ENCODE measurements at places on chromosomes 7 and 10.
A peak's percentile ranks its signal among the peaks of the same experiment; 100 is the strongest.

DNA sequence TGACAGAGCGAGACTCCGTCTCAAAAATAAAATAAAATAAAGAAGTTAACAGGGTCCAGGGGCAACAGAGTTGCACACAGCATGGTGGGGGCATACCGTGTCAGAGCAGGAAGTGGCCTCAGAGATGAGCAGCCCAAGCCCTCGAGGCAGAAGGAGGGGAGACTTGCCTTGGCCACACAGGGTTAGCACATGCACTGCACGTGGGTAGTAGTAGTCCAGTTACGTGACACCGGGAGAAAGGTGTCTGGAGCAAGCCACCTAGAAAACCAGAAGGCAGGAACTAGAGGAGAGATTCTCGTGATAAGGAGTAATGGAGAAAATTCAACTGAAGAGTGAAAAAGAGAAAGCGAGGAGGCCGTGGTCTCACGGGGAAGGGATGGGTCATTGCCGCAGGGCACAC is 9.8 kb upstream of the DENND2A start:
- no peak for ATAC-seq

DNA sequence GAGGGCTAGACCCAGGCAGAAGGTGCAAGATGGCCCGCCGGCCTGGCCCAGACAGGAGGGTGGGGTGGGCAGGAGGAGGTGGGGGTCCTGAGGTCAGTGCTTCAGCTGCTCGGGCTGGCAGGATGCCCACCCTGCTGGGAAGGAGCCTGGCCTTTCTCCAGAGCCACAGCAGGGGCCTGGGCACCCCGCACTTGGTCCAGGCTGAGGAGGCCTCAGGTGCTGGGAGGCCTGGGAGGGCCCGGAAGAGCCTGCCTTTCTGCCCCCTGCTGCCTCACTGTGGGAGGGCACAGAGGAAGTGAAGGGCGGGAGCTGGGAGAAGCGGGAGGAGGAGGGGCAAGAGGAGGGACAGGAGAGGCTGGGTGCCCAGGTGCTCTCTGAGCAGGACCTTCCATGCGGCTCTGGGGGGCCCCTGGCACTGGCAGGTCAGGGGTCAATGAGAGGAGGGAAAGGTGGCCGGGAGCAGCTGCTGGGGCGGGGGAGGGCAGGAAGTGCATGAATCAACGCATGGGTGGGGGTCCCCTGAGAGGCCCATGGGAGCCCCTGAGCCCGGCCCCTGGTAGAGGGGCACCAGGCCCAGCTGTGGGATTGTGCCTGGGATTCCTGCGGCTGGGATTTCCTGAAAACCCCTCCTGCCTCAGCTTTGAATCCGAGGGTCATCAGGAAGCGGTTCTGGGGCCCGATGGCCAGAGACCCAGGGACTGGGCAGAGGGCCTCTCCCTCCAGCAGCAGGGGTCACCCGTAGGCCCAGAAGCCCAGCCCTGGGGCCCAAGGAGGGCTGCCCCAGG is 49.9 kb downstream of the PWWP2B start:
- peak; percentile 67 for ATAC-seq

- no peak for ATAC-seq
Measured at GRCh38 chr7:100401811-100402210, 26.7 kb downstream of the ZCWPW1 start.

DNA sequence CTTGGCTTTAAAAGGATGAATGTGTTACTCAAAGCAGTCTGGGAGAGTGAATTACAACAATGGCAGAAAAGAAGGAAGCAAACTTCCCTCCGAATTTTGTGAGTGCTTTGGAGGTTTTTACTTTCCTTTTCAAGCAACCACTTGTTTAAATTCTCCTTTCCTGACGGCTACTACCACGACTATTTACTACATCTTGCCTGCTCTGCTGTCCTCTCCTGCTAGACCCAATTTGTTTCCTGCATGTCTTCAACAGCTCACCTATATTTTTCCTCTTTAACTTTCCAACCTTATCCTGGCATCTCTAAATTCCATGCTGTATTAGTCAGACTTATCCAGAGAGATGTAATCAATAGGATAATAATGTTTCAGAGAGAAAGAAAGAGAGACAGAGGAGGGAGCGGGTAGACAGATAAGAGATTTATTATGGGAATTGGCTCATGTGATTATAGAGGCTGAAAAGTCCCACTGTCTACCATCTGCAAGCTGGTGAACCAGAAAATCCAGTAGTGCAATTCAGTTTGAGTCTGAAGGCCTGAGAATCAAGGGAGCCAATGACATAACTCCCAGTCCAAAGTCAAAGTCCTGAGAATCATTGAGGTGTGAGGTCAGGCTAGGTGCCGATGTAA is 42.8 kb upstream of the SLC13A1 start:
- no peak for ATAC-seq

DNA sequence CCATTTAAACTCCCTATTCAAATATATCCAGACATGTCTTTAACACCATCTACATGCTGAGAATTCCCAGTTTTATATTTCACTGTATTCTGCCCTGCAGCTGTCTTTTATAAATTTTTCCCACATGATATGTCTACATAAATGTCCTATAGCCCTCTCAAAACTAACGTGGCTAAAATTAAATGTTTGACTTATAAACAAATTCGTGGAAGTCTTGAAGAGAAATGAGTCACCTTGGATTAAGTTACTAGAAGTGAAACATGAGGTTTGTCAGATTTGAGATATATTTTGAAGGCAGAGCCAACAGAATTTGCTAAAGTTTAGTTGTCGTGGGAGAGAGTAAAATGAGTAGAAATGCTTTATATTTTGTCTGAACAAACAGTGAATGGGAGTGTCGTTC is 386.9 kb upstream of the CNTNAP2 start:
- no peak for ATAC-seq

DNA sequence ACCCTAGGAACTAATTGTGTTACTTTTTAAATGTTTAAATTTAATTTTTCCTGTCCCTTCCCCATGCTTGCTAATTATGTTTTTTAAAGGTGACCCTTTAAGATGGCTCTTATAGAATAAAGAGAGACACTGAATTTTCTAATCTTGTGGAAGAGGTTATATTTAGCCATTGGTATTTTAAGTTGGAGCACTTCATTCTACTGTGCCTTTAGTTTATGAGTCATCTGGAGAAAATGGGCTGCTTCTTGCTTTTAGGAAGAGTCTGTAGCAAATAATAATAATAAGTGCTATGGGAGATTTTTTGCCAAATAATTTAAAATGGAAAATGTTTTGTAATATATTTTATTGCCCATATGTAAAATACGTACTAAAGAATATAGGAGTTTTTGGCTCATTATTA is 139.7 kb downstream of the ADK start:
- ATAC-seq, result no peak

GRCh38 chr7:145360511-145361100 is 524.8 kb upstream of the TPK1 start:
- no peak for ATAC-seq

DNA sequence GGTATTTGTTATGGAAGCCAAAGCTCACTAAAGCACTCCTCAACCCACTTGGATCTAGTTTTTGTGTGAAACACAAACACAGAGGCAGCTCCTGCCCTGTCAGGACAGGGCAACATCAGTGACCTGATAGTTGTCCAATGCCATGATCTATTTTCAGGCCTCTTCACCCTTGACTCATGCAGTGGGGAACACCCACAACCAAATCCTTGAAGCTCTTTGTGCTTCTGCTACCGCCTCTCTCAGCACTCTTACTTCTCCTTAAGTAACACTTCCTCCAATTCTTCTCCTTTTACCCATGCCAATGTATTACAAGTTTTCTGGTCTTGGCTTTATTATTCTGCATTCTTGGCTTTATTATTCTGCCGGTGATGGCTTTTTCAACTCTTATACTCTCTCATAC is 425.3 kb downstream of the INHBA start:
- no peak for ATAC-seq

DNA sequence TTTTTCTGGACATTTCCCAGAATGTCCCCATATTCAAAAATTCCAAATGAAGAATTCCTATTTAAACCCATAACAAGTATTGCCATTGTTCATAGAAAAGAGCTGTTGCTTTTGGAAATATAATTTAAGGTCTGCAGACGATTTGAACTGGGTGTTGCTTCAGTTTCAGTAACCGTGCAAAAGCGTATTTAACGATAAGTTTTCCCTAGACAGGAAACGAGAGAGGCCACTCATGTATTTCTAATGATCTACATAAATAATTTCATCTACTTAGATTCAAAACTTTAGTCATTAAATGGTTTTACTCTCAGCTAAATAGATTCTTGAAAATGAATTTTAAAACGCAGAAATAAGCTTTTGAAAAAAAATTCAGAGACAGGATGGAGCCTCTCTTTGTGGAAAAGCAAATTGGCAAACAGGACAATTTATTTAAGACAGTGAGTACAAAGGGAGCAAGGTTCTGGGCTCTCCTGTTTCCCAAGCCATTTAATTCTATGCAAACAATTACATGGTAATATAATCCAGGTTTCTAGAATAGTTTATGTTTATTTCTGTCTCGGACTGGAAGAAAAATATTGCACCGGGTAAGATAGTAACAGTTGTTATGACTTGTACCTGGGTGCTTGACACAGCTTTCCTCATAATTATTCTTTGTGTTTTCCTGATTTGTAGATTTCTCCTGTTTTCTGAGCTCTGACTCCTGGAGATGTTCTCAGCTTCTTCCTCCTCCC is 263.0 kb downstream of the BAMBI start:
- no peak for ATAC-seq

GRCh38 chr10:86744067-86744725 is 12.2 kb upstream of the BMPR1A start:
- no peak for ATAC-seq

- no peak for ATAC-seq
Measured at GRCh38 chr10:30158325-30158960, 99.1 kb upstream of the JCAD start.

DNA sequence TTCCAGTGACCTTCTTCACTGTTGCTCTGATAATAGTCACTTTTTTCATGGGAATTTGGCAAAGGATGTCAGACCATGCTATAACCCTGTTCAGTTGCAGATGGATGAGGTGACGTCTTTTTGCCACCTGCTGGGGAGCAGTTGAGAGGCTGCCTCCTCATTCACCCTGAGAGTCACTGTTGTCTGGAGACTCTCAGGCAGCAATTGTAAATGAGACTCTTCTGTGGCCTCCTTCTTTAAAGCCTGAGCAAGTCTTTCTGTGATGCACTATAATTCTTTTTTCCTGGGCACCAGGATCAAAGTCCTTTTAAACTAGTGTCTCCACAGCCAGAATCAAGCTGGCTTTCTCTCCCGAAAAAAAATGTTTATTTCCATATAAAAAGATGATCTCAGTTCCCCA is 345.1 kb downstream of the ARL4A start:
- ATAC-seq, result no peak

DNA sequence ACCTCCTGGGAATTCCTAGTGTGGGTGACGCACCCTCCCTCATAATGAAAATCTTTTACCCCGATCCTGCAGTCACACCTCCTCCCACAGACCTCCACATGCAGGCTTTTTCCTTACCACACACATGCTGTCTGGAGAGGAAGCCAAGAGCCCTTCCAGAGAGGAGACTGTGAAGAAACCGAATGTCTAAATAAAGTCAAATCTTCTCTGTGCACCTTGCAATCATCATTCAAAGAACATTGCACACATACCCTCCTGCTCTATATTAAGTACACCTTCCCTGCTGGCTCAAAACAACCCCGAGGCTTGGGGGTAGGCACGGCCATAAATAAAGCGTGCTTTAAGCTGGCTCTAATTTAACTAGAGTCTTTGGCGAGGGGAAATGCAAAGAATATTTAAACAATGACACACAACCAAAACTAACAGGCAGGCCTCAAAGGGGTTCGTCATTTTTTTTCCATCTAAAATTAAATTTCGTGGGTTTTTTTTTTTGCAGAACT is 34.9 kb downstream of the CALML3 start:
- no peak for ATAC-seq

- ATAC-seq, result no peak
Measured at GRCh38 chr10:69146759-69147158, 22.8 kb downstream of the VPS26A start.

DNA sequence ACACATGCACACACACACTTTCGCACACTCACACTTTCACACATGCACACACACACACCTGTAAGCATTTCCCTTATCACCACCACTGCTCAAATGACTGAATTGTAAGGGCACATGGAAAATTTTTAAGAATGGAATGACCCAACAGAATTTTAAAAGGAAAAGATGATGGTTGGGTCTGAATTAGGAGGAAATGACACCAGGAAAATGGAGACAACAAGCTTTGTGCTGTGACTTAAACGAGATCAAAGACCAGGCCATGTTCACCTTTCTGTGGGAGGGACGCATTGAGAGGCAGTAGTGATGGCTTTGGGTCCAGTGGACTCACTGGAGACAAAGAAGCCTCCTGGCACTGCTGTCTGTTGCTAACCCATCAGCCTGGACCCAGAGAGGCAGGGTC is 16.7 kb upstream of the C10orf71 start:
- ATAC-seq, result no peak

Data from stimulated activated memory B cell treated with anti-CD40 and anti-IgM and Interleukin-4, amounts not matched to agents 10 μg/mL and 1 μg/mL and 100 μg/mL, for 72 hours (primary cell).